ENCODE measurements at places on chromosomes 12 and 14.

DNA sequence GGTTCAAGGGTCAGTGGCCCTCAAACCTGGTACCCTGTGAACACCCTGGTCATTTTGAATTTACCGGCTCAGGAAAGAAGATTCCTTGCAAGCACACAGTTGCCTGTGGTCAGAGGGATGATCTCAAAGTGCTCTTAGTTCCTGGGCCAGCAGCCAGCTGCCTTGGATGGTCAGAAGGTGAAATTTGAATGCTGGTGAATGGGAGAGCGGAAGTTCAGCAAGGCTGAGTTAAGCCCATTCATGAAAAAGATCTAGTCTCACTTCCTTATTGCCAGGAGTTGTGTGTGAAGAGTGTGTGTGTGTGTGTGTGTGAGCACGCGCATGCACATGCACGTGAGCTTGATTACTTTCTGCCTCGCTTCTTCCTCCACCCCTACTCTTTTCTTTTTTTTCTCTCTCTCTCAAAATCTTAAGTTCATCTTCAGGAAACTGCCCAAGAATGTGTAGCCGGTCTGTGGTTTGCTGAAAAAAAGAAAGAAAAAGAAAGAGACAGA is 155.5 kb upstream of the CCND2 start:
- peak; percentile 64 for DNase-seq

DNA sequence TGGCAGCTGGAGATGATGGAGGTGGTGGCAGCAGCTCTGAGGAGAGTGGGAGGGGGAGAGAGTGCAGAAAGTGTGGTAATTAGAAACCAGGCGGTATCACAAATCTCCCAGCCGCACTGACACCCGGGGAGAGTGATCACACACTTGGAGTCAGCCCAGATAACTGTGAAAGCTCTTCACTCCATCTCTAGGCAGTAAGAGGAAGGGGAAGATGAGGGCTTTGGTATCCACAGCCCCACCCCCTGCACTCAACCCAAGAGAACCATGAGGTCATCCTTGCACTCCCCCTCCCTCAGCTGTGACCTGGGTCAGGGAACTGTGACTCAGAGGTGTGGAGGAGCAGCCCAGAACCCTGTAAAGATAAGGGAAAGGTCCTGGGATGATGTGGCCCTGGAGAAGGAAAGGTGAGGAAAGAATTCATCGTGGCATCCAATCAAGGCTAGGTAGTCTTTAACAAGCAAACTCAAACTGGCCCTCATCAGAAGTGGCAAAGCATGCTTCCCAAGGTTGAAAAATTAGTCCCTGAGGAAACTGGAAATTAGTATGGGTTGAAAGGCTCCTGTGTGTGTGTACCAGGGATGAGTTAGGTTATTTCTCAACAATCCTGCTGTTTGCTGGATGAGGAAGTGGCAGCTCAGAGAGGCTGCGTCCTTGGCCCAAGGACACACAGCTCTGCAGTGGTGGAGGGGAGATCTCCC is 111.0 kb upstream of the LHX5 start:
- no peak for DNase-seq

- DNase-seq = no peak
Measured at GRCh38 chr14:28949503-28949902, 182.9 kb downstream of the FOXG1 start.

- DNase-seq = no peak
Measured at GRCh38 chr12:8871068-8871467, 43.2 kb upstream of the PHC1 start.

GRCh38 chr14:75469606-75470237 is 41.9 kb downstream of the JDP2 start:
- DNase-seq = no peak

DNA sequence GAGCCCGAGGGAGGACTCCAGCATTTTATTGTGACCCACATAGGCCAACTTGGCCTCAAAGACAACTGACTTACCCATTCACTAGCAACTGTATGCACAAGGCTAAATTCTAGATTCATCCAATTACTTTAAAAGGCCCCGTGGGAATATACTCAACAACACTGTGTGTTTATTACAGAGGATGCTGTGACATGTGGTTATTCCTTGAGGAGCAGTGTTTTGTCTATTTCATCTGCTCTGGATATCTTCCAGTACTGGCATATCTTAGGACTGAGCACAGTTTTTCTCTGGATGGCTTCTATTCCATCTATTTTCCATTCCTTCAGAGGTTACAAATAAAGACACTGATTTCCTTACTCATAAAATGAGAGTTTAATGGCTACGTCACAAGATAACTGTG is 87.2 kb upstream of the KRAS start:
- no peak for DNase-seq

DNA sequence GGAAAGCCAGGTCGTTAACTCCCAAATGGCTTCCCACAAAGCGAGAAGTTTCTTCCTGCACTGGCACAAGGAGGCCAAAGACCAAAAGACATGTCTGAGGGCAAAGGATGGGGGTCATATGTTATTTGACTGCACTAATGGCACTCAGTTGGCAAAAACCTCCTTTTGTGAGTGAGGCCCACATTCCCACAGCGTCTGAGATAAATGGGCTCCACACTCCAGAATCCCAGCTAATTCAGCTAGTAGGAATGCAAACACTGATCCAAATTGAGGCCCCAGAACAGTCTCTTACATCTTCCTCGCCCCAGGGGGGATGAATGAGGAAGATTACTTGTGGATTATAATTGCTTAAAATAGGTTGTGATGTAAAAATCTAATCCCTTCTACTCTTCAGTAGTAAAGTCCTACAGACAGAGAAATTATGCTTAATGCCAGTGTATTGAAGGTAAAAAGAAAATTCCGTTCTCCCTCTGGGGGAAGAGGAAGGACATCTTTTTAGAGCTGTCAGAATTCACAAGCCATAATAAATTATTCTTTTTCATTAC is 86.4 kb upstream of the PIWIL1 start:
- no peak for DNase-seq

DNA sequence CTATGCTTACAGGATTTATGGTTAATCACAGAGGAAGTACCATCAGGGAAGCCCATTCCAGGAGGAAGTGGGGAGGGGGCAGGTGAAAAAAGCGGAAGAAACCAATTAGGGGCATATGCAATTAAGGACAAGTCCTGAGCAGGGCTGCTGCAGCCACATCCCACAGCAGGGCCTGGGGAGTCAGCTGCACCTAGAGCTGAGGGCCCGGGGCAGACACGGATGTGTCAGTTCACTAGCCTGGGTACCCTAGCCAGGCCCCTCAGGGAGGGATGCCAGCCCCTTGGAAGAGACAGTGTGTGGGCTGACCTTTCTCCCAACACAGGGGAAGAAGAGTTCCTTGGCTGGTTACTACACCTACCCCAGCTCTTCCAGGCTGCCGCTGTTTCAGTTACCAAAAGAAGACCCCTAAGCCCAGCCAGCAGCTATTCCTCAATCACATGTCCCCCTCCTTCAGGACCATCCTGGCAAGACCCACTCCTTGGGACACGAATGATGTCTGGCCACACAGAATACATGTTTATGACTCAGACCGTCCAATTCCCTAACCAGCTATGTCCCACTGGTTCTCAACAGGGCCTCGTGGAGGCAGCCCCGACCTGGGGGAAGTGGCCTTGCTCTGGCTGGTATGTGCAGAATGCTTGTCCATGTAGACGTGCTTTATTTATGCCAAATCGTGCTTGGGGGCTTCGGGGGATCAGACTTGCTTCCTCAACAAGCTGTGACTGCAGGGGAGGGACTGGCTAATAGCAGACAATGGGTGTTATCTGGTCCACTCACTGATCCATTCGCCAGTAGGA is 133.7 kb upstream of the RTL1 start:
- peak; percentile 63 for DNase-seq

- no peak for DNase-seq
Measured at GRCh38 chr12:84694116-84694515, 218.5 kb downstream of the SLC6A15 start.
